NCI-H1694 (cell line): ENCODE measurements at places on chromosomes 1 and 21.

DNA sequence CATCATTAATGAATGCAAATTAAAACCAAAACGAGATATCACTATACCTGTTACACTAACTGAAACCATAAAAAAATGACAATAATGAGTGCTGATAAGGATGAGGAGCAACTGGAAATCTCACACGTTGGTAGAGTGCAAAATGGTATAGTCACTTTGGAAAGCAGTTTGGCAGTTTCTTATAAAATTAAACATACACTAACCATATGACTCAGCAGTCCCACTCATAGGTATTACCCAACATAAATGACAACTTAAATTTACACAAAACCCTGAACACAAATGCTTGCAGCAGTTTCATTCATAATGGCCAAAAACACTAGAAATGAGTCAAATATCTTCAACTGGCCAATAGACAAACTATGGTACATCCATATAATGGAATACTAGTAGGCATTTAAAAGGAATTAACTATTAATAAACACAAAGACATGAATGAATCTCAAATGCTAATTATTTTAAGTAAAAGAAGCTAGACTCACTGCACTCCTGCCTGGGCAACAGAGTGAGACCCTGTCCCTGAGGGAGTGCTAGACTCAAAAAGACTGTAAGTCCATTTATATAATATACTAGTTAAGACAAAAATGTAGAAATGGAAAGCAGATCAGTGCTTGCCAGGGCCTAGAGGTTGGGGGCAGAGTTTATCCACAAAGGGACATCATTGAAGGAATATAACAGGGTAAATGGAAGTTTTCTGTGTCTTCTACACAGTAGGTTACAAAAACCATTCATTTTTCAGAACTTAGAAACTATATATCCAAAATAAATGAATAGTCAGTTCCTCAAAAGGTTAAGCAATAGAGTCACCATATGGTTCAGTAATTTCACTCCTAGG is 77.4 kb downstream of the EIF4G3 start:
- no peak for DNase-seq

DNA sequence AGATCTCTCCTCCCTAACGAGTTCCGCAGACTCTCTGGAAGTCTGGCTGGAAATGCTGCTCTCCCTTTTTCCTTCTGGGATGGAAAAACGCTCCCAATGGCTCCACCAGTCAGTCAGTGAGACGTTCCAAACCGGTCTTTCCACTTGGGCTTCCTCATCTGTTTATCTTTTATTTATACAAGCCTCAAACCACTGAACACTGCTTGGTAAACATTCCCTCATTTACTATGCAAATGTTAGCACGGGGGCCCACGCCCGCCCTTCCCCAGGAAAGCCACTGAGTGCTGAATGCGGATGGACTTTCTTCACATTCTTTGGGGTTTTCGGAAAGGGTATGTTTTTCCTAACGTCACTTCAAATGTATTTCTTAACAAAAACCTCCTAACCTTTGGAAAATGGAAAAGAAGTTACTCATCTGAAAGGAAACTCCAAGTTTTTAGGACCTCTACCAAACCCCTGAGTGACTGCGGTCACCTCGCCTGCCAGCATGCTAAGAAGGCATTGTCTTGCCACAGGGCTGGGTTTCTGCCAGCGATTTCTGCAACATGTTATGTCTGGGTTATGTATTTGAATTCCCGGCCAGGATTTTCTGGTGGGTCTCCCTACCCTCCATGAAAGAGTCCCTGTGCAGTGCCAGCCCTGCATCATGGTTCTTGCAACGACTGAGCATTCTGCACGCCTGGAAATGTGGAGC is 14.0 kb upstream of the UMODL1 start:
- no peak for DNase-seq

- no peak for DNase-seq
Observed at GRCh38 chr1:220410611-220411010, 117.3 kb upstream of the MARK1 start.

GRCh38 chr1:58621391-58621790 is 44.3 kb upstream of the TACSTD2 start:
- DNase-seq, result no peak

DNA sequence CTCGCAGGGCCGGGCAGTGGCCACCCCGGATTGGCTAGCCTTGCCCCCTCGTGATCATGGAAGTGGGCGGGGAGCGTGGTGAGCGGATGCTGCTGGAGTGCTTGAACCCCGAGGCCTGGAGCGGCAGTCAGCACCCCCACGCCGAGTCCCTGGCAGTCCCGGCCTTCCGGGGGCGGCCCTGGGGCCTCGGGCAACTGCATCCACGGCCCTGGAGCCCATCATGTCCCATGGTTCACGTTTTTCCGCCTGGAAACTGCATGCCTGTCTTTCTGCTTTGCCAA is 45.6 kb downstream of the CDC7 start:
- DNase-seq, result no peak

GRCh38 chr21:42423197-42423675 is 19.5 kb downstream of the UBASH3A start:
- DNase-seq, result no peak

- DNase-seq, result no peak
Observed at GRCh38 chr1:86084998-86085397, 71.6 kb downstream of the COL24A1 start.

- no peak for DNase-seq
Observed at GRCh38 chr1:188611432-188611831, 1782.7 kb downstream of the PLA2G4A start.

- no peak for DNase-seq
Observed at GRCh38 chr1:40914927-40915569, 52.9 kb upstream of the CITED4 start.

- no peak for DNase-seq
Observed at GRCh38 chr1:19312782-19313635, 883 bp downstream of the SLC66A1 start.

- DNase-seq, result no peak
Observed at GRCh38 chr1:99979091-99979490, 9.3 kb downstream of the SLC35A3 start.

- no peak for DNase-seq
Observed at GRCh38 chr21:38815060-38815405, 9.3 kb downstream of the ETS2 start.
